ENCODE measurements at places on chromosomes 11 and 22.
A peak's percentile ranks its signal among the peaks of the same experiment; 100 is the strongest.

GRCh38 chr22:47220752-47221151 is 458.3 kb downstream of the TBC1D22A start:
- no peak for DNase-seq

DNA sequence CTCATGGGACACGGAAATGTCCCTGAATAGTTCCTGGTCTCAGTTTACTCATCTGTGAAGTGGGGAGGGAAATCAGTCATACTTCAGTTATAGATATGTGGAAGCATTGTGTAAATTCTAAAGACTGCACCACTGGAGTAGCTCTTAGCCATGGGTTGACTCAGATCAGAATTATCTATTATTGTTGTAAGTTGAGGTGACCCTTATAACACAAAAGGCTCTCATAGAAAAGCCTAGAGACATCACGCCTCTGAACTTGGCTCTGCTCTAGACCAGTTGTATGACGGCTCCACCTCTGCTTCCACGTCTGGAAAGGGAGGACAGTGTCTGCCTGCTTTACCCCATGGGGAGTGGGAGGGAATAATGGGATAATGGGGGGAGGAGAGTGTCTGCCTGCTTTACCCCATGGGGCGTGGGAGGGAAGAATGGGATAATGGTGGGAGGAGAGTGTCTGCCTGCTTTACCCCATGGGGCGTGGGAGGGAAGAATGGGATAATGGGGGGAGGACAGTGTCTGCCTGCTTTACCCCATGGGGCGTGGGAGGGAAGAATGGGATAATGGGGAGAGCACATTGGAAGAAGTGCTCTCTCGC is 98.2 kb downstream of the AMOTL1 start:
- no peak for DNase-seq

DNA sequence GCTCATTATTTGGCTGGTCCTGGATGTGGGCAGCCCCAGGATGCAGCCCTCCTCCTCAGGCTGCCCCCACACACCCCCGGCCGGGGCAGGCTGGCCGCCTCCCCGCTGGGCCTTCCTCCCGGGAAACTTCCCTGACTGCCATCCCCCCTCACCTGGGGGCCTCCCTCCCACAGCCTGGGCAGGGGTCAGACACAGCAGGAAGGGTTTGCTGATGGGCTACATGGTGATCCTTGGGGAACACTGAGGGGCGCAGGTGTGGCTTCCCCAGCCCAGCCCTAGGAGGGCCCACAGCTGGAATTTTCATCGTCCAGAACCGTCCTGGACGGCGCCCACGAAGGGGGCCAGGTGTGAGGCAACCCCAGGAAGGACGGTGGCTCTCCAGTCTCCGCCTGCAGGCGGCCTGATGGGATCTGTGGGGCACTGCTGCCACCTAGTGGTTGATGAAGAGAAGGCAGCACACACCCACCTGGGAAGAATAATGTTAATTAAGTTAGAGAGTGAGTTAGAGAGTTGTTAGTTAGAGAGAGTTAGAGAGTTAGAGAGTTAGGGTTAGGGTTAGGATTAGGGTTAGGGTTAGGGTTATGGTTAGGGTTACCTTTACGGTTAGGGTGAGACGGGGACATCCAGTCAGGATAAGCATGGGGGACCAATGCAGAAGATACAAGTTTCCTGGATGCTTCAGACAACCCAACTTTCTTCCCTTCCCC is 75.9 kb upstream of the PRR5 start:
- DNase-seq = peak; percentile 31

DNA sequence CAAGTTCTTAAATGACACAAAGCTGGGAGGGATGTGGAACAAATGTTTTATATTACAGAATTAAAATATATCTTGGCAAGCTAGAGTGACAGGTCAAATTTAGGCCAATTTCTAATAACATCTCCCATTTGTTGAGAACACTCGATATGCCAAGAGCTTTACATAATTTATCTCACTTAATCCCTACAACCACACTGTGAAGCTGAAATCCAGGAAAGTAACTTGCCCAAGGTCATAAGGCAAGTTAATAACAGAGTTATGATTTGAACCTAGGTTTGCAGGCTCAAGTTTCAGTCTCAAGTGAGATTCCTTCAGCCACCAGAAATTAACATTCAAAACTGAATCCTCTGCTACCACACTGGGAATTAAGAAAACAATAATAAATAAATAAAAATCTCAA is 38.3 kb downstream of the RAB30 start:
- no peak for DNase-seq

GRCh38 chr11:119030029-119030328 is 698 bp downstream of the SLC37A4 start:
- DNase-seq = no peak

Data from NCI-H774 (cell line).